Uterus (tissue), 4 donors: ENCODE measurements at places on chromosomes 7 and 10.
A peak's percentile ranks its signal among the peaks of the same experiment; 100 is the strongest.

- H3K4me1 ChIP-seq: no peaks in the 10 kb centered on the region
- H3K4me3 ChIP-seq: no peak overlapping the region
- no peaks in the 10 kb centered on the region for H3K27me3 ChIP-seq
- H3K27ac ChIP-seq: no peak overlapping the region
These were observed 216.7 kb downstream of the FOXP2 start for GRCh38 chr7:114631249-114631822.

DNA sequence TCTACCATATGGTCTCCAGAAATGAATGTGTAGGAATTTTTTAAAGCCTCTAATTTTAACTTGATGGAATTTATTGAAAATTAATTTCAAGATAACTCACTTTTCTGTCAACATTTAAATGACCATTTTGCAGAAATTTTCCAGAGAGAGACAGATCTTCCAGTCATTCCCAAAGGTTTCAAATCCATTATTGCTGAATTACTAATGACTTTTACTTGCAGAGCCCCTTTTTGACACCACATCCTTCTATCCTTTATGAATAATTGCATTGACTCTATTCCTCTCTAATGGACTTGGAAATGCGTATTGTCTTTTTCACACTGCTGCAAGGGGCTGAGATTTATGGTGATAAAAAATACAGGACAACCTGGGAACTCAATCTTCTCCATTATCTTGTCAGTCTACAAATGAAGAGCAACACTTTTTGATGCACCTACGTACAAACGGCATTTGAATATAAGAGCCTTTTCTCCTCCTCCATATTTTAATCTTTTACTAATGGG is 42.7 kb downstream of the CUBN start:
- no peaks in the 10 kb centered on the region for H3K4me1 ChIP-seq
- DNase-seq: no peak
- no peaks in the 10 kb centered on the region for H3K36me3 ChIP-seq
- no peak overlapping the region for H3K4me3 ChIP-seq
- no peak overlapping the region for H3K27ac ChIP-seq

- no peak overlapping the region for H3K27ac ChIP-seq
- no peaks in the 10 kb centered on the region for H3K27me3 ChIP-seq
- H3K36me3 ChIP-seq: no peaks in the 10 kb centered on the region
- no peaks in the 10 kb centered on the region for H3K4me1 ChIP-seq
These were observed 133.2 kb upstream of the IGFBP3 start for GRCh38 chr7:46054272-46054671.

GRCh38 chr7:148623586-148624282 is 33.2 kb downstream of the C7orf33 start:
- no peaks in the 10 kb centered on the region for H3K36me3 ChIP-seq
- no peaks in the 10 kb centered on the region for H3K4me1 ChIP-seq
- no peak overlapping the region for H3K4me3 ChIP-seq
- no peak for DNase-seq
- no peak overlapping the region for H3K27ac ChIP-seq

DNA sequence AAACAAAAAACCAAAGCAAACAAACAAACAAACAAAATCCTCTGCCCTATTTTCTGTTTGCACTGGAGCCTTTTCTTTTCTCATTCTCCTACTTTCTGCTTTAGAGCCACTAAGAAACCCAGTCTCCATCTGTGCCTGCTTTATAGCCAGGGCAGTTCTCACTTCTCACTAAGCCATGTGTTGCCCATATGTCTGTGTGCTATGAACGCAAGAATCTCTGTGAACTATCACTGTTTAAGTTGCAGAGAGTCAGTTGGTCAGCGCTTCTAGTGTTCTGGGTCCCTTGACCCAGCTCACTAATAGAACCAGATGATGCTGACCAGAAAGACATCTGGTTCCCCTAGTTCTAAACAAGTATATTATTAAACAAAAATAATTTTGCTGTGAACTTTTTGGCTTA is 81.4 kb downstream of the FAM185A start:
- H3K27ac ChIP-seq: no peak overlapping the region
- no peaks in the 10 kb centered on the region for H3K36me3 ChIP-seq

DNA sequence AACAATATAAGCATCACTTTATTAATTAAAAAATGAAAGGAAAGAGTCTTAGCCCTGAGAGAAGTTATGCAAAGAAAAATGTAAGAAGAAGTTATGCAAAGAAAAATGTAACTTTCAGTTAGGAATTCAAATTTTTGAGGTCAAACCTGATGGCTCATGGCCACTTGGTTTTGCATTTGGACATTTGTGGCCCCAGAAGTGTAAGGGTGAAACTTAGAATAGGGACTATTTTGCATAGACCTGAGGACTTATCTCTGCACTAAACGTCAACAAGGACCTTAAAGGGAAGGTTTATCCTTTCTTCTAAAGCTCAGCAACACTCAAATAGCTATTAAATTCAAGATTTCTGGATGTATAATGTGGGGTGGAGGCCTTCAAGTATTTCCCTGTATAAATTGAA is 724.5 kb upstream of the POT1 start:
- H3K27ac ChIP-seq: no peak overlapping the region
- H3K27me3 ChIP-seq: no peaks in the 10 kb centered on the region
- no peak overlapping the region for H3K4me3 ChIP-seq
- no peaks in the 10 kb centered on the region for H3K4me1 ChIP-seq
- no peaks in the 10 kb centered on the region for H3K36me3 ChIP-seq

GRCh38 chr7:151089893-151090730 is 3.8 kb downstream of the AGAP3 start:
- no peaks in the 10 kb centered on the region for H3K27me3 ChIP-seq
- no peaks in the 10 kb centered on the region for H3K36me3 ChIP-seq
- no peak for DNase-seq
- peaks cover 12% of the 10 kb centered on the region for H3K4me1 ChIP-seq
- H3K4me3 ChIP-seq: no peak overlapping the region

GRCh38 chr10:98509745-98510144 is 63.0 kb upstream of the HPS1 start:
- no peaks in the 10 kb centered on the region for H3K36me3 ChIP-seq
- DNase-seq: no peak
- H3K4me1 ChIP-seq: no peaks in the 10 kb centered on the region
- H3K4me3 ChIP-seq: no peak overlapping the region
- no peak overlapping the region for H3K27ac ChIP-seq

GRCh38 chr10:4883079-4883739 is 57.2 kb downstream of the AKR1E2 start:
- DNase-seq: no peak
- no peaks in the 10 kb centered on the region for H3K4me1 ChIP-seq
- no peak overlapping the region for H3K4me3 ChIP-seq
- H3K27me3 ChIP-seq: no peaks in the 10 kb centered on the region
- no peaks in the 10 kb centered on the region for H3K36me3 ChIP-seq

DNA sequence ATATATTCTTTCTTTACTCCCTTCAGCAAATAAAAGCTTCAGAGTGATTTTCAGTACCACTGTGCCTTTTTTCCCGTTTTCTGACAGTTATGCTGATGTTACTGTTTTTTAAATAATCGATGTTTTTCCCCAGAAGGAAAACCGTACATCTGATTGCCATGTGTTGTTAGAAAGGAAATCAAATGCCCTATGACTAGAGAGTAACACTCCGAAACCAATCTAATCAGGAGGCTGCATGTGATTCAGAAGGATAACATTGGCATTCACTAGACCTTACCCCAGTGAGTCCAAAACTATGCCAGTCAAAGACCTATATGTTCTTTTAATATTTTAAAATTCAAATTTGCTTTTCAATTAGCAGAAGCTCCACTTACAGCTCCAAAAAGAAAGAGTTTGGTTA is 116.3 kb downstream of the TMEM26 start:
- no peaks in the 10 kb centered on the region for H3K4me1 ChIP-seq
- no peaks in the 10 kb centered on the region for H3K27me3 ChIP-seq
- H3K36me3 ChIP-seq: no peaks in the 10 kb centered on the region
- no peak overlapping the region for H3K4me3 ChIP-seq
- H3K27ac ChIP-seq: no peak overlapping the region

DNA sequence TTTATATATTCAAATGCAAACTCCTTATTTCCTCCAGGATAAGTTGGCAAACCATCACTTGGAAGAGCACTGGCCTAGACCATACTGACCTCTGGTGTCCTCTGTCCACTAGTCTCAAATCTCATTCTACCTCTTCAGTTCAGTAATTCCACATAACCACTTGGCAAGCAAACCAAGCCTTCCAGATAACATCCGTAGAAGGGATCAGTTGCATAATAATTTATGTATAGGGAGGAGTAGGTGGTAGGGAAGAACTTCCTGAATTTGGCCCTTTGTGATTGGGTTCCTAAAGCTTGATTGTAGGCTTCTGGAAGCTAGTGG is 55.0 kb downstream of the WAC start:
- no peak for DNase-seq
- H3K4me1 ChIP-seq: peaks cover 8% of the 10 kb centered on the region
- H3K27ac ChIP-seq: no peak overlapping the region
- no peaks in the 10 kb centered on the region for H3K27me3 ChIP-seq
- H3K36me3 ChIP-seq: no peaks in the 10 kb centered on the region

DNA sequence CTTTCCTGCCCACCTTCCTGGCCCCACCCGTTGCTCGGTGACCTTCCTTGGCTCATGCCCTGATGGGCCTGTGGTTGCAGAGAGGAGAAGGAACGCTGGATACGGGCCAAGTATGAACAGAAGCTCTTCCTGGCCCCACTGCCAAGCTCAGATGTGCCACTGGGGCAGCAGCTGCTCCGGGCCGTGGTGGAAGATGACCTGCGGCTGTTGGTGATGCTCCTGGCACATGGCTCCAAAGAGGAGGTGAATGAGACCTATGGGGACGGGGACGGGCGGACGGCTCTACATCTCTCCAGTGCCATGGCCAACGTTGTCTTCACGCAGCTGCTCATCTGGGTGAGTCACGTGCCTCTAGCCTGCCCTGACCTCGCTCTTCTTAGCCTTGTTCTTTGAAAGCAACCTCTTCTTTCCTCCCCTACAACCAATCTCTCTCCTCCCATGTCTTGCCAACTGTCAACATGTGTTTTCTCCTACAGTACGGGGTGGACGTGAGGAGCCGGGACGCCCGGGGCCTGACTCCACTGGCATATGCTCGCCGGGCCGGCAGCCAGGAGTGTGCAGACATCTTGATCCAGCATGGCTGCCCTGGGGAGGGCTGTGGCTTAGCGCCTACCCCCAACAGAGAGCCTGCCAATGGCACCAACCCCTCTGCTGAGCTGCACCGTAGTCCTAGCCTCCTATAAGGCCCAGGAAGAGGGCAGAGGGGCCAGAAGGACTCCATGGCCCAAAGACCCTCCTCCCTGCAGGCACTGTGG is 24.1 kb downstream of the GBX1 start:
- H3K27ac ChIP-seq: no peak overlapping the region
- DNase-seq: peak; percentile 14
- H3K4me3 ChIP-seq: no peak overlapping the region
- no peaks in the 10 kb centered on the region for H3K27me3 ChIP-seq
- no peaks in the 10 kb centered on the region for H3K4me1 ChIP-seq
- H3K36me3 ChIP-seq: no peaks in the 10 kb centered on the region

DNA sequence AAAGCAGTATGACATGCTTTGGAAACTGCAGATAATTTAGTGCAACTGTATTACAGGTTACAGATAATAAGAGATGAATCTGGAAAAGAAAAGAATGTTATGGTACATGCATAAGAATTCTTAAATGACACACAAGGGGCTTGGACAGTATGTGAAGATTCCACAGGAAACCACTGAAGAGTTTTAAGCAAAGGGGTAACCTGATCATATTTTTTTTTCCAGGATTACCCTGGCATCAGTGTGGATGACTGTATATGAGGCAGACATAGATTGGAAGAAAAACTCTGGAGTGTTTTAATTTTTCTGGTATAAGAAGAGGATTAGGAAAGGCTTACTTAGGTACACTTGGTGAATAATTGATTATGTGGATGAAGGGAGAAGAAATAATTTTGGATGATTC is 8.1 kb downstream of the TFPI2 start:
- H3K4me1 ChIP-seq: no peaks in the 10 kb centered on the region
- H3K27me3 ChIP-seq: no peaks in the 10 kb centered on the region
- H3K4me3 ChIP-seq: no peak overlapping the region
- no peaks in the 10 kb centered on the region for H3K36me3 ChIP-seq
- no peak overlapping the region for H3K27ac ChIP-seq

GRCh38 chr10:16809074-16809718 is 8.0 kb downstream of the RSU1 start:
- DNase-seq: no peak
- H3K27ac ChIP-seq: no peak overlapping the region
- H3K4me1 ChIP-seq: no peaks in the 10 kb centered on the region

- no peak overlapping the region for H3K27ac ChIP-seq
- H3K36me3 ChIP-seq: no peaks in the 10 kb centered on the region
- H3K27me3 ChIP-seq: no peaks in the 10 kb centered on the region
- H3K4me1 ChIP-seq: no peaks in the 10 kb centered on the region
These were observed 354.0 kb downstream of the ARL4A start for GRCh38 chr7:13041368-13041988.

- H3K27ac ChIP-seq: no peak overlapping the region
- H3K4me3 ChIP-seq: no peak overlapping the region
- H3K36me3 ChIP-seq: no peaks in the 10 kb centered on the region
- H3K27me3 ChIP-seq: no peaks in the 10 kb centered on the region
- no peak for DNase-seq
These were observed 69.6 kb downstream of the SDHAF3 start for GRCh38 chr7:97187067-97187466.

DNA sequence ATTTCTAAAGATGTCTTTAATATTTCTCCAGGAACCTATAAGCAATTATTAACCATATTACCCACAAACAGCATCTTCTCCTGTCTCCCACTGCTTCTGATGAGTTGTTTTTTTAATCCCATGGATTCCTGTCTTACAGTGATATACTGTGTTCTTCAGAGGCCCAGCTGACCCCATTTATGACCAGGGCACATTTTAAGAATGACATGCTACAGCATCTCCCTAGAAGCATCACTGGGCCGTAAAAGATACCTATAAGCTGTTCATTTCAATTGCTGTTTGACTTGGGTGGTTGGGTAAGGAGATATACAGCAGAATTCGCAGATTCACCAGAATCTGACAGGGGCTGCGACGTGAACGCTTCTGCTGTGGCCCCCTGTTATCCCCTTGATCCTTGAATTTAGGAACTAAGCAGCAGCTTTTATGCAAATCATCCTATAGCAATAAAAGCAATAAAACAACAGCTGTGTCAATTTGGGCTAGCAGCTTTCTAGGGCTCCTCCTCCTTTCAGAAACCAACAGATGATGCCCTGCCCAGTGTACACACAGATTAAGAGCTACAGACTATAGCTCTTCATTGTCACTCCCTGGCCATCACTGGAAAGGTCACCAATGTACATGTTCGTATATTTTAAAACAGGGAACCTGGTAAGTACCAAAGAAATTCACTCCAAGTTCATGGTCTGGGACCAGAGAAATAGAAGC is 86.8 kb downstream of the CPEB3 start:
- H3K27me3 ChIP-seq: no peaks in the 10 kb centered on the region
- H3K27ac ChIP-seq: no peak overlapping the region
- no peaks in the 10 kb centered on the region for H3K4me1 ChIP-seq
- H3K4me3 ChIP-seq: no peak overlapping the region
- DNase-seq: no peak
- no peaks in the 10 kb centered on the region for H3K36me3 ChIP-seq

- no peak overlapping the region for H3K4me3 ChIP-seq
- no peaks in the 10 kb centered on the region for H3K27me3 ChIP-seq
- DNase-seq: no peak
- no peaks in the 10 kb centered on the region for H3K4me1 ChIP-seq
These were observed 18.6 kb downstream of the MAGI2 start for GRCh38 chr7:79434867-79435266.
